ENCODE measurements at places on chromosomes 2 and 18.

- no peak for DNase-seq
Measured at GRCh38 chr2:235394278-235394828, 99.5 kb upstream of the AGAP1 start.

GRCh38 chr2:38149531-38149930 lies 73.6 kb upstream of the CYP1B1 start:
- DNase-seq, result no peak

- no peak for DNase-seq
Measured at GRCh38 chr2:107992069-107992468, 5.7 kb downstream of the SLC5A7 start.

GRCh38 chr2:12399240-12399639 lies 317.5 kb upstream of the TRIB2 start:
- no peak for DNase-seq

DNA sequence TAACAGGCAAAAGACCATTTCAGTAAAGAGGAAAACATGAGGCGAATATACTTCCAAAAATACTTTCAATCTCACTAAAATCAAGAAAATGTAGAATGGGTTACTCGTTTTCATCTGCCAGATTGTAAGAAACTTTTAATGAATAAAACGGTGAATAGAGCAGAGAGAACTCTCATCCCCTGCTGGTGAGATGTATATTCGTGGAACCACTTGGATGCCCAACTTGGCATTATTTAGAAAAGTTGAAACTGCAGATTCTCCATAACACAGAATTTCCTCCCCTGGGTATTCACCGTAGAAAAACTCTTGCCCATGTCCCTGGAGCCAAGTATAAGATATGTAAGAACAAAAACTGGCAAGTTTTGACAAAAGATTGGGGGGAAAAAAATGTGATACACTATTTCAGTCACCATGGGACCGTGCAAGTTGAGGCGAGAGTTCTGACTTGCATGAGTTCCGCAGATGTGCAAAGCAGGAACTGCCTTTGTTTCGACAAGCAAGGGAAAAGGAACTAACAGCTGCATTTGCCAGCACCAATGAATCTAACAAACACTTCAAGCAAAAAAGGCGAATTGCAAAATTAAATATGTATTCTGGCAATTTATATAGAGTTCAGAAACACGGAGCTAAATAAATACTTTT lies 14.8 kb downstream of the TIMM21 start:
- DNase-seq, result no peak

- no peak for DNase-seq
Measured at GRCh38 chr18:8996771-8997432, 105.6 kb upstream of the NDUFV2 start.

DNA sequence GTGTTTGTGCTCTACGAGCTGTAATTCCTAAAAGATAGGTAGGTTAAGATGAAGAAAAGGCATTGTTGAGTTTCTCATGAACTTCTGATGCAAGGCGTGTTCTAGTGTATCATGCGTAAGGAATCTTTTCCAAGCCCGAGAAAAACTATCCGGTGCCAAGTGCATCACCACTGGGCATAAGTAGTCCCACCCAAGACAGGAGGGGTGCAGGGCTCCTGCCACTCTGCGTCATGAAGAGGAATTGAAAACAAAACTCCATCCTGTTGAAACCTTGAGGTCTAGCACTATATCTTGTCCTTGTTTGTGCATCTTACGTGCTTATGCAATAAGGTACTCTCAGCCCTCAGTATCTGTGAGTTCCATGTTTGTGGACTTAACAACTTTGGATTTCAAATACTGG lies 45.7 kb downstream of the RAB31 start:
- DNase-seq, result no peak

- no peak for DNase-seq
Measured at GRCh38 chr2:201852462-201852861, 46.1 kb downstream of the CDK15 start.

- no peak for DNase-seq
Measured at GRCh38 chr2:119218478-119219064, 5.1 kb upstream of the STEAP3 start.

DNA sequence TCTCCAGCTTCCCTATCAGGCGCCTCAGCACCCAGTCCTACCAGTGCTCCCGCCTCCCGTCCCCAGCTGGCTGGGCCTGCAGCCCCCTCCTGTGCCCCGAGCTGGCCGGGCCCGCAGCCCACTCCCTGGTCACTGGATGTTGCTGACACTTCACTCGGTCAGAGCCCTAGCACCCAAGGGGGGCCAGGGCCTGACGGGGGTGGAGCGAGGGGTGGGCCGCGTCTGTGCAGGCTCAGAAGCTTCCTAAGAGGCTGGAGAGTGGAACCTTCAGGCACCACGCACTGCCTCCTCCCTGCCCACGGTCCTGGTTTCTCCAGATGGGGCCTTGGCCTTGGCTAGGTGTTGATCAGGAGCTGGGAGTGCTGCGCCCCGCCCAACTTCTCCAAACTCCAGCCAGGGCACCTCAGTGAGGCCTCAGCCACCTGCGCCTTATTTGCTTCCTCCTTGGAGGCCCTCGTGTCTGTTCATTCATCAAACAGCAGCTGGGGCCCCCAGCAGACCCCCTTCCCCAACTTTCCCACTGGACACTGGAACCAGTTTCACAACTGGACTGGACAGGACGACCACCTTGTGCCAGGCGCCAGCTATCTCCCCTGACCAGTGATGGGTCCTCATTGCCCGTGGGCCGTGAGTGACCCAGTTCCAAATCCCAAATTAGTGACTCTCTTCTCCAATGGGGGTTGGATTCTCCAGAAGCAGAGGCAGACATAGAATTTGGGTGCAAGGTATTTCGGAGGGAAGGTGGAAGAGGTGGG lies 16.7 kb downstream of the CAPN10 start:
- DNase-seq, result no peak

- no peak for DNase-seq
Measured at GRCh38 chr2:6445156-6445555, 420.6 kb downstream of the CMPK2 start.

DNA sequence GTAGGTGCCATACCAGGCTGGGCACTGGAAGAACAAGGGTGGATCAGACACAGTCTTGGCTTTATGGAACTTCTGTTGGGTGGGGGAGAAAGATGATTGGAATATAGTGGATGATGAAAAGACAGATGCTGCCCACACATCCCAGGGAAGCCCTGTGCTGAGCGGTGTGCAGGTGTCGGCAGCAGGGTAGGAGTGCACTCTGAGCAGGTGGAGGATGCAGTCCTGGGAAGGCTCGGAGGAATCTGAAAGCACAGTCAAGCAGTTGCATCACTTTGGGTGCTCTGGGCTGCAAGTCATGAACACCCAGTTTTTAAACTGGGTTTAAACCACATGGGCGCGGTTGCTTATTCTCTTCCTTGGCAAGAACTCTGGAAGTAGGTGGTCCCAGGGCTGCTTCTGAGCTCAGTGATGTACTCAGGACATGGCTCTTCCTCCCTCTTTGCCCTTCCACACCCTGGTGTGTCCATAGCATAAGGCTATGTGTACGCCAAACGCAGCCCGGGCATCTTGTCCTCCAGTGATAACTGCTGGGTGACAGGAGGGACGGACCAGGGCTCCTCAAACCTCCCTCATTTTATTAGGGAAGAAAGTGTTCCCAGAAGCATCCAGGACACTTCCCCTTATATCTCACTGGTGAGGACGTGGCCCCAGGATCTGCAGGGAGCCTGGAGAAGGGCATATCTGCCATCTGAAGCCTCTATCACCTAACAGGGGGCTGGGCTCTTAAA lies 84.0 kb downstream of the SH3RF3 start:
- DNase-seq, result no peak

- DNase-seq, result no peak
Measured at GRCh38 chr2:109637749-109638570, 23.8 kb downstream of the SOWAHC start.

- no peak for DNase-seq
Measured at GRCh38 chr2:42752314-42752713, 11.6 kb downstream of the OXER1 start.

DNA sequence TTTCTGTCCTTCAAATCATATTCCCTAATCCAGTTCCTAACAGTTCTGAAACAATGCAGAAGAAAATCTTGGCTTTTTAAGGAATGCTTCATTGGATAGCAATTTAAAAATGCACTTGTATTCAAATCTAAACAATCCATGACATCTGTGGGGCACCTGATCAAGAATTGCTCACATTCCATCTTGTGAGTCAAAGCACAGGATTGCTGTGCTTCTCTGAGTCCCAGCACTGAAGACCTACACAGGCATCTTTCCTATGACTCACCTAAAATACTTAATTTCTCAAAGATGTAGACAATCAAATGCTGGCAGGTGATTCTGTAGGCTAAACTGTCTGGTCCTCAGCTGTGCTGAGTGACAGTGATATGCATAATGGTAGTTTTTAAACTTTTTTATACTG lies 10.1 kb upstream of the ATP8B1 start:
- DNase-seq, result no peak

DNA sequence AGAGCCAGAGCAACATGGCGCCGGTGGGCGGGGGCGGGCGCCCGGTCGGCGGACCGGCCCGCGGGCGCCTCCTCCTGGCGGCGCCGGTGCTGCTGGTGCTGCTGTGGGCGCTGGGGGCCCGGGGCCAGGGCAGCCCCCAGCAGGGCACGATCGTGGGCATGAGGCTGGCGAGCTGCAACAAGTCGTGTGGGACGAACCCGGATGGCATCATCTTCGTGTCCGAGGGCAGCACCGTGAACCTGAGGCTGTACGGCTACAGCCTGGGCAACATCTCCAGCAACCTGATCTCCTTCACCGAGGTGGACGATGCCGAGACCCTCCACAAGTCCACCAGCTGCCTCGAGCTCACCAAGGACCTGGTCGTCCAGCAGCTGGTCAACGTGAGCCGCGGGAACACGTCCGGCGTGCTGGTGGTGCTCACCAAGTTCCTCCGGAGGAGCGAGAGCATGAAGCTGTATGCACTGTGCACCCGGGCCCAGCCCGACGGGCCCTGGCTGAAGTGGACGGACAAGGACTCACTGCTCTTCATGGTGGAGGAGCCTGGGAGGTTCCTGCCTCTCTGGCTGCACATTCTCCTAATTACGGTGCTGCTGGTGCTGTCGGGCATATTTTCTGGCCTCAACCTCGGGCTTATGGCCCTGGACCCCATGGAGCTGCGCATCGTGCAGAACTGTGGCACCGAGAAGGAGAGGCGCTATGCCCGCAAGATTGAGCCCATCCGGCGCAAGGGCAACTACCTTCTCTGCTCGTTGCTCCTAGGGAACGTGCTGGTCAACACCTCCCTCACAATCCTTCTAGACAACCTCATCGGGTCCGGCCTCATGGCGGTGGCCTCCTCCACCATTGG lies 507 bp downstream of the CNNM4 start:
- DNase-seq, result no peak

GRCh38 chr2:200615247-200615646 lies 29.4 kb downstream of the AOX1 start:
- no peak for DNase-seq

- DNase-seq, result no peak
Measured at GRCh38 chr2:98280376-98281102, 65.7 kb upstream of the CNGA3 start.

DNA sequence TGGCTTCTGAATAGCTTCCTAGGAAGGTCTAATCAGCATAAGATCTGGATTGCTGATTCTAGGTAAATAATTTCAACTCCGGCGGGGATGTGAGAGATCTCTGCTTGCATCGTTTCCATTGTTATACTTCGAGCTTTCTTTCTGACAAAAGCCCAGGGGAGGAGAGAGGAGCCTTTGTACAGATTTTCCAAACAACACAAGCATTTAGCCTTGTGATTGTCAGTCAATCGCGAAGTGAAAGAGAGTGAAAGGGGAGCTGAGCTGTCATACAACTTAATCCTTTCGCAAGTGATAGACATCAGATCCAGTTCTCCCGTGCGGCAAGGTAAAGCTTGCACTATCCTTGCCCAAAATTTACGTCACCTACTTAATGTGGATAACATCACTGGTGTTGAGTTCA lies 26.2 kb downstream of the RALB start:
- no peak for DNase-seq

All from GM12891 (cell line).